ENCODE measurements at places on chromosomes 1 and 21.

- DNase-seq = no peak
Observed at GRCh38 chr21:33208534-33208933, 21.2 kb upstream of the IFNAR2 start.

- no peak for DNase-seq
Observed at GRCh38 chr1:69639159-69639558, 71.4 kb downstream of the LRRC7 start.

GRCh38 chr1:200670242-200671118, 773 bp upstream of the DDX59 start:
- DNase-seq = peak; percentile 72

DNA sequence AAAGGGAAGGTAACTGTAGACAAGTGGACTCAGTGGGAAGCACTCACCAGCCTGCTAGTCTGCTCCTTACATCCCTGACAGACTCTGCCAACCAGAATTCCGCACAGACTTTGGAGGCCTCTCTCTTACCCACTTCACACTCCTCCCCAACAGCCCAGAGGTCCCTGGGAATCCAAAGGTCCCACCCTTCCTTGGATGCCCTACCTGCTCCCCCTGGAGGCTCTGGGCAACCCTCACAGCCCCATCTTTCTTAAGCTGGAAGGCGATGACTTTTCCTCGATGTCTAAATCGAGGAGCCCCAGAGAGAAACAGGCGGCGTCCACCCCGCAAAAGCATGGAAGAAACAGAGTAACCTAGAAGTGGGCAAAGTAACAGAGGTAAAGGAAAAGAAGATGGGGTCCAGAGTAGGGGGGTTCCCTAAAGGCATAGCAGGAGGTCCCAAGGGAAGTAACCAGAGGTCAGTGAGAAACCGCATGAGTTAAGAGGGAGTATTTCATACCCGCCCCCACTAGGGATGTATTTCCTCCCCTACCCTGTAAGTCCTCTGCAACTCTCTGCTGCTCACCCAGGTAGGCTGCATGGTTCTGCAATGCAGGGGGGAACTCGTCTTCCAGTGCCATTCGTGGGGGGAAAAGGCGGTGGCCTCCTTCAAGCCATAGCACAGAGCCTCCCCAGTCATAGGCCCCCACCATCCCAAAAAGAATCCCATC, 8.4 kb downstream of the ITGA10 start:
- DNase-seq = no peak

- DNase-seq = no peak
Observed at GRCh38 chr1:49052102-49052501, 275.4 kb upstream of the BEND5 start.

GRCh38 chr1:57072401-57073110, 106.7 kb upstream of the C8B start:
- no peak for DNase-seq

GRCh38 chr1:169060919-169061639, 45.4 kb upstream of the ATP1B1 start:
- no peak for DNase-seq

GRCh38 chr1:101112051-101112780, 86.6 kb upstream of the DPH5 start:
- no peak for DNase-seq

DNA sequence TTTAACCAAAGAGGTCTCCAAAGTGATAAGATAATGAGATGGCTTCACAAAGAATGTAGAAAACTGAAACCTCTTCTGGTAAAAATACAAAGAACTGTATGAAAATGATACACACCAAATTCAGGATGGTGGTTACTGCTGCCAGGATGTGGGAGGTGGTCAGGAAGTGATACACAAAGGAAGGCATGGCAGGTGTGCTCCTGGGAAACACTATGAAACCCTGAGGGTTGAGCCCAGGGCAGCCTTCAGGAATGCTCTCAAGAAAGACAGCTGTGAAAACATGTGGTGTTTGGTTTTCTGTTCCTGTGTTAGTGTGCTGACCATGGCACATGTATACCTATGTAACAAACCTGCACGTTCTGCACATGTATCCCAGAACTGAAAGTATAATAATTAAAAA, 109.3 kb downstream of the NTNG1 start:
- DNase-seq = no peak

DNA sequence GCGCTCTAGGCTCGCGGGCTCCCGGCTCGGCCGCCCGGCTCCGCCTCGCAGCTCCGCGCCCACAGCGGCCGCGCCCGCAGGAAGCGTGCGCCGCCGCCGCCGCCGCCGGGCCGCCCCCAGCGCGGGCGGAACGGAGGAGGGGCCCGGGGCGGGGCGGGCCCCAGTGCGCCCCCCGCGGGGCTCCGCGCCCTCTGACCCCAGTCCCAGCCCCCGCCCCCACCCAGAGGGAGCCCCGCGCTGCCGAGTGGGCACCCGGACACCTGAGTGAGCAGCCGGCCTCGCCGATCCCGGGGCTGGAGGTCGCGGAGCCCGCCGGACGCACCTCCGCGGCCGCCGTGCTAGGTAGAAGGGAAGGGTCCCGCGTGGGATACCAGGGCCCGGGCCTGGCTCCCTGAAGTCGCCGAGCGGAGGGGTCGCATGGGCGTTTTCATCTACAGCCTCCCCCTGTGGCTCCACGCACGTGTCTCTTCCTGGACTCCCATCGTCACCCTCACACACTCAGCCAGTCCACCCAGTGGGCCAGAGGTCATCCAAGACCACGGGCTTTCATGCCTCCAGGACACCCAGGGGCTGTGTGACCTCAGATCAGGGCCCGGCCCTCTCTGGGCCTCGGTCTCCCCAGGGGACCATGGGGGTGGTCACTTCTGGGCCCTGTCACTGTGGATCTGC, at the start of gene SDC3:
Gene SDC3 (minus strand): TSS at position 63 of the 669 bp plus-strand sequence. CDS start 172 bp downstream, outside the sequence.
- DNase-seq = no peak

DNA sequence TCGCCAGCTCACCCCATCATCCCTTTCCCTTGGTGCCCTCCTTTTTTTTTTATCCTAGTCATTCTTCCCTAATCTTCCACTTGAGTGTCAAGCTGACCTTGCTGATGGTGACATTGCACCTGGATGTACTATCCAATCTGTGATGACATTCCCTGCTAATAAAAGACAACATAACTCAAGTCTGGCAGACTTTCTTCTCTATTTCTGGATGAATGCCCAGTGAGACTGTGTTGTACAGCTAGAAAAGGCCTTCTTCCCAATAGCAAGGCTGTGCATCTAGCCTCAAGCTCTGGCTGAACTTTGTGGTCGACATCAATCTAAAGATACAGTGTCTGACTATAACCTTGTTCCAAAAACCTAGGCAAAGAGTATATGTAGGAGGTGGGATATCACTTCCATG, 6.4 kb downstream of the IL24 start:
- DNase-seq = no peak

GRCh38 chr1:62904856-62905225, 120.9 kb downstream of the ATG4C start:
- no peak for DNase-seq

- DNase-seq = no peak
Observed at GRCh38 chr21:45460611-45461368, 55.8 kb downstream of the COL18A1 start.
